ENCODE measurements at places on chromosomes 1 and 21.

- no peak for DNase-seq
These were observed 13.8 kb downstream of the MIA3 start for GRCh38 chr1:222631611-222632208.

DNA sequence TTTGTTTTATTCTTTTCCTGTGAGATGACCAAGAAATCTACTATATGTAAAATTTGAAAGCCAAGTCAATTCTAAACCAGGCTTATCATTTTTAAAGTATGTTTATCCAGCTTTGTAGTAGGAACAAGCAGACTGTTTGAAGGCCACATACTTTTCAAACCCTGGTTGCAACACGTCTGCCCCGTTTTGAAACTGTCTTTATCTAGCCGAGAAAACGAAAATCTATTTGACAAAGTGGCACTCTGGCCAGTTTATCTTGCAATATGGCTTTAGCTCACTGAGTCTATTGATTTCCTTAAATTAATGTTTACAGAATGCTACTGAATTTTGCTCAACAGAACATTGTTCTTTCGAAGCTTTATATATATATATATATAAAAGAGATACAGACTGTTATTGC, 39.7 kb downstream of the PROX1 start:
- no peak for DNase-seq

DNA sequence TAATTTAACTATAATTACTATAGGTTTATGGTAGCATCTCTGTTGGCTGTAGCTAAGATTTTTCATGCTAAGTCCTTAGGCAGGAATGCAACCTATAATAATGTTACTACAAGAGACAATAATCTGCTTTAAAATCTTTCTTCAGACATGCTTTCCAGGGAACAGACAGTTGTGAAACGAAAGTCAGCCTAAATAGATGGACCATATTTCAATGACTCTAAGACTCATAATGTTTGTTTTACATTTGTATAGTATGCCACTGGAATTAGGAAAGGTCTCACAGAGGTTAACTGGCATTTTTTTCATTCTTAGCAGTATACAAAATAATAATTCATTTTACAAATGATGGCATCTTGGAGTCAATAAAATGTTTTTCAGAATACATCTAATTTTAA, 8.1 kb downstream of the RERE start:
- DNase-seq = no peak

DNA sequence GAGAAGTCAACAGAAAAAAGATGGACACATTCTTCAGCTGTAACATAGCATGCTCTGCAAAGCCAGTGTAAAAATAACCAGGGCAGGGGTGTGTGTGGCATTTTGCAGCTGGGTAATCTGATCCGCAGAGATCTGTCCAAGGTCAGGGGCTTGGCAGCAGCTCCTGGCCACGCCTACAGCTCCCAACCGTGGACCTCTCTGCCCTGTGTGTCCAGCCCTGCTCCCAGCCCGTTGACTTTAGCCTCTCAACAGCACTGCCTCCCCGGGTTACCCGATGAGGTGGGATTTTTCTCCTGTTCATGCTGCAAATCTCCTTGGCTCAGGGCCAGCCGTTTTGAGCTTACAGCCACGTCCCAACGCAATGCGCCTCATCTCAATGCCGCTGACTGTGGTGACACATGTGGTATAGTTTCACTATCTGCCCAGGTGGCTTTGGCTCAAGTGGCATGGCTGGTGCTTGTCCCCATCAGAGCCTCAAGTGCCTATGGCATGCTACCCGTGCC, 68.1 kb downstream of the VWA5B1 start:
- DNase-seq = peak; percentile 42

DNA sequence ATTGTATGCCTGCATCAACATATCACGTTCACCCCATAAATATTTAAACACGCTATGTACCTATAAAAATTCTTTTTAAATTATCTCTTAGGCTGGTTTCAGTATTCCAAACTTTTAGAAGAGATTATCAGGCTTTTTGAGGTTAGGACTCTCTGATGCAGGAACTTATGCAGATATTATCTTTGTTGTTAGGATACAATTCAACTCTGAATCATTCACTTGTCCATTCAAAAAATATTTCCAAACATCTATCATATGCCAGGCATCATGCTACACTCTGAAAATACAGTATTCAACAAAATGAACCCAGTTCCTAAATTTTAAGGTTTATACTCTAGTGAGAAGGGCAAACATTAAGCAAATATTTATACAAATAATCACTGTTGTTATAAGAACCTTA, 40.5 kb downstream of the ASH1L start:
- DNase-seq = no peak

DNA sequence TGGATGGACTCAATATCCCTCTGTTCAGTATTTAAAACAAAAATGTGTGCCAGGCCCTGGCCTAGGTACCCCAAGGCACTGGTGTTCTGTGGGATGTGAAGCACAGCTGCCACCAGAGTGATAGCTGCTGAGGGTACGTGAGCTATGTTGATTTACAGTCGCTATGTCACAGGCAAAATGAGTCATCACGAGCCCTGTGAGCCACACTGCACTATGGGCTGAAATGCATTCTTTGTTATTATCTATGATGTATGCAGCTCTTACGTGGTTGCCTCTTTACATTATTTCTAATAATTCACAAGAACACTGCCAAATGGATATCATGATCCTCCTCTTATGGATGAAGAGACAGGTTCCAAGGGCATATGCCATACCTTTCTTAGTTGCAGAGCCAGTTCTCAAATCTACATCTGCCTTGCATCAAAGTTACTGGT, 2.1 kb downstream of the TEX38 start:
- DNase-seq = no peak

GRCh38 chr1:227320476-227320875, 2.2 kb upstream of the CDC42BPA start:
- no peak for DNase-seq

DNA sequence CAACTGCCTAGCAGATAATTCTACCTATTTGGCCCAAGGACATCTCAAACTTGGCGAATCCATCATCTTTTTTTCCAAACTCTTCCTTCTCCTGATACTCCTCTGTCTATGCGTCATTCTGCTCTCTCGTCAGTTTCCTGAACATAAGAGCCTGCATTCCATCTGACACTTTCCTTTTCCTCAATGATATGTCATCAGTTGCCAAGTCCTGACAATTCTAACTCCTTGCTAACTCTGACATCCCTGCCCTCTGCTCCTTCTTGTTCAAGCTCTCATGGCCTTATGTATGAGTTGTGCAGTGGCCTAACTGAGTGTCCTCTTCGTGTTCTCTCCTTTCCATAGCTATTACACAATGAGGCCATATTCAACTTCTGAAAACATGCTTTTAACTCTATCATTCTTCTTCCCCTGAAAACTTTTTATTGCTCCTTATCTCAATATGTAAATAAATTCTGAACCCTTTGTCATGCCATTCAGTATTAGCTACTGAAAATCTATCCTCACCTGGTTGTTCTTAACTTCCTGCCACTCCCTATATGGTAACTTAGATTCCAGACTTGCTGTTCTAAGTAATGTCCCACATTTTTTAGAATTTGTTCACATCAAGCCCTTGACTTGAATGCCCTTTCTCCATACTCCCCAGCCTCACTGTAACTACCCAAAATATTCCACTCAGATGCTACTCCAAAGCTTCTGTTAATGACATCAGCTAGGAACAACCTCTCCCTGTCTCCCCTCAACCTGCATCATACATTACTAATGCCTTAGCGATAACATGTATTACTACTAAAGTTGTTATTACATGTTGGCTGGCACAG, 11.5 kb downstream of the PALMD start:
- DNase-seq = no peak

GRCh38 chr1:214446772-214447556, 104.4 kb downstream of the PTPN14 start:
- peak; percentile 48 for DNase-seq

- peak; percentile 45 for DNase-seq
These were observed 7.0 kb downstream of the TCHH start for GRCh38 chr1:152107984-152108881.

DNA sequence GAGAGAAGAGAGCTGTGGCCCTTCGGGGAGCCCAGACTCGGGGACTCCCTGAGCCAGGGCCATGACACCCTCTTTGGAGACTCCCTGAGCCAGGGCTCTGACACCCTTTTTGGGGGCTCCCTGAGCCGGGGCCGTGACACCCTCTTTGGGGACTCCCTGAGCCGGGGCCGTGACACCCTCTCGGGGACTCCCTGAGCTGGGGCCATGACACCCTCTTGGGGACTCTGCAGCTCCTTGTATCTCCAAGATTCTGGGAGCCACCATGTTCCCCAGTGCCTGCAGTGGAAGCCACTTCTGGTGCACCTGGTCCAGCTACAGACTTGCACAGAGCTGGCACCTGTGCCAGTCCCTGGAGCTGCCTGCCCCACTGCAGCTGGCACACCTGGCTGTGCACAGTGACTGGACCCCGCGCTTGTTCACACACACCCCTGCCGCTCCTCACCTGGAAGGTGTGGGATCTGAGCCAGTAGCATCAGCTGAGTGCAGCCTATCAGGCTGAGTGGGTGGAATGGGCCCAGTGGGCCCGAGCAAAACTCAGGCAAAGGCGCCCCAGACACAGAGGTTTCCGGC, 3.8 kb upstream of the SSU72 start:
- no peak for DNase-seq

GRCh38 chr1:241253471-241253870, 103.5 kb downstream of the RGS7 start:
- no peak for DNase-seq

DNA sequence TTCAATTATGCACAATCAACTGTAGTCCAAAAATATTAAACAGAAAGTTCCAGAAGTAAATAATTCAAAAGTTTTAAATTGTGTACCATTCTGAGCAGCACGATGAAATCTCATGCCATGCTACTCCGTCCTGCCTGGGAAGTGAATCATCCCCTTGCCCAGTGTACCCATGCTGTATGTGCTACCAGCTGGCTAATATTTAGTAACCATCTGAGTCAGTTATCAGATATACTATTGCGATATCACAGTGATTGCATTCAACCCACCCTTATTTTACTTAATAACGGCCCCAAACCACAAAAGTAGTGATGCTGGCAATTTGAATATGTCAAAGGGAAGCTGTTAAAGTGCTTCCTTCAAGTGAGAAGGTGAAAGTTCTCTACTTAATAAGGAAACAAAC, 56.2 kb downstream of the EVI5 start:
- DNase-seq = no peak

- DNase-seq = no peak
These were observed 8.1 kb upstream of the LMX1A start for GRCh38 chr1:165364568-165365133.

DNA sequence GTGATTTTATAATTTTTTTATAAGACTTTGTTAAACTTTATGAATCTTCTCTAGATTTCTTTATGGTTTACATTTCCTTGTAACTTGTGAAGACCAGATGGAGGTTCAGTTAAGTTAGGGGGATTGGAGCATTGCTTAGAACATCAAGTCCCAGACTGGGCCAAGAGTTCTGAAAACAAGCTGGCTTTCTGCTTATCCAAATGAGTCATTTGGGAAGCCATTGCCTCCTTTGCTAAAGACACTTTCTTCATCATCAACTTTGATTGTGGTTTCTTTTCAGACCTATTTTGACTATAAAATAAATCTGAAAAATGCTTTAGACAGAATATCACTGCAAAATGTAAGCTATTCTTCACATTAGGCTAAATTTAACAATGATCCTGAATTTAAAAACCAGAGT, 446.8 kb downstream of the USP25 start:
- DNase-seq = no peak

DNA sequence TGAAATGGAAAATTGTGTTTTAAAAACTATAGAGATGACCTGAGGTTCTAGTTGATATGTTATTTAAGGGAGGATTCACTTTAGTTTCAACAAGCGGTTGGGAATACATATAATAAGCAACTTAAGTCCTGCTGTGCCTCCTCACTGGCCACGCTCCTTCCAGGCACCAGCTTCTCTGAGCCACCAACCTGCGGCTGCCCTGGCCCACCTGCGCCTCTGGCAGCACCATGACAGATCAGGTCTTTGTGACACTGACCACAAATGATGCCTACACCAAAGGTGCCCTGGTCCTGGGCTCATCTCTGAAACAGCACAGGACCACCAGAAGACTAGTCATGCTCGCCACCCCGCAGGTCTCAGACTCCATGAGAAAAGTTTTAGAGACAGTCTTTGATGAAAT, 7.0 kb upstream of the USP24 start:
- DNase-seq = no peak

DNA sequence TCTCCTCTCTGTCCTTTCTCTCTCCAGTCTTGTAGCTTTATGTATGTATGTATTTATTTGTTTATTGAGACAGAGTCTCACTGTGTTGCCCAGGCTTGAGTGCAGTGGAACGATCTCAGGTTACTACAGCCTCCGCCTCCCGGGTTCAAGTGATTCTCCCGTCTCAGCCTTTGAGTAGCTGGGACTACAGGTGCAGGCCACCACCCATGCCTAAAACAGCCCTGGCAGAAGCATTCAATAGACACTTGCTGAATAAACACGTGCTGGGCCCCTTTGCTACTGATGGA, 2.5 kb downstream of the KIAA2013 start:
- no peak for DNase-seq

- DNase-seq = no peak
These were observed 126.9 kb downstream of the TBX15 start for GRCh38 chr1:118861216-118861615.

GRCh38 chr1:246425139-246425794, 81.8 kb downstream of the SMYD3 start:
- DNase-seq = no peak

GRCh38 chr1:231890791-231891190, 264.2 kb downstream of the DISC1 start:
- no peak for DNase-seq

DNA sequence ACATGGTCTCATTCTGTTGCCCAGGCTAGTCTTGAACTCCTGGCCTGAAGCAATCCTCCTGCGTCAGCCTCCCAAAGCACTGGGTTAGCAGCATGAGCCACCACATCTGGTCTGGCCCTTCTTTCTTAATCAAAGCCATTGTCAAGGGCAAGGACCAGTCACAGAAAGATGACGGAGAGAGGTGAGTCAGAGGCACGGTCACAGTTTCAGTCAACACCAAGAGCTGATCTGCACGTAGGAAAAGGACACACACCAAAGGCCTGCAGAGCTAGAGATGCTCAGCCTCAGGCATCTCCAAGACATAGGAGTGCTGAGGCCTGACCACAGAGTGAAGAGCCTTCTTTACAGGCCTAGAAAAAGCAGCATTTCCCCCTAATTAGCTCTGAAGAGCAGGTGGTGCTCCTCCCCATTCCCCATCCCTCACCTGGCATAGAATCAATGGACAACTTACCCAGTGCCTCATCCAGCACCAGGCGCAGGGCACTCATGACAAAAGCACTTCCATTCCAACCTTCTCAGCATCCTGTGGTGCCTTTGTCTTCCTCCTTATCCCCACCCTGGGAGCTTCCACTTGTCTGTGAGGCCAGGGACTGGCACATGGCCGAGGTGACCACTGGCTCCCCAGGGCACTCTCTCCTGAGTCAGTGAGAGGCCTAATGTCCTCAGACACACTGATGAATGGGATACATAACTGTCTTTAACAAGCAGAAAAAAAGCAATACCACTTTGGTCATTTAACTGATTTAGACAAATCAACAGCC, 139.8 kb downstream of the AJAP1 start:
- no peak for DNase-seq

- no peak for DNase-seq
These were observed 11.2 kb downstream of the C8B start for GRCh38 chr1:56954664-56955063.

GRCh38 chr1:118254001-118254400, 69.0 kb upstream of the SPAG17 start:
- DNase-seq = no peak
